ENCODE measurements at places on chromosomes 7 and 10.

- DNase-seq = no peak
Observed at GRCh38 chr10:87626422-87626892, 33.2 kb upstream of the PAPSS2 start.

GRCh38 chr10:101565370-101565900, 22.6 kb downstream of the POLL start:
- peak; percentile 23 for DNase-seq

GRCh38 chr10:93288679-93289634, 193.2 kb downstream of the MYOF start:
- DNase-seq = peak; percentile 85

- no peak for DNase-seq
Observed at GRCh38 chr7:151888079-151889067, 11.5 kb upstream of the PRKAG2 start.

DNA sequence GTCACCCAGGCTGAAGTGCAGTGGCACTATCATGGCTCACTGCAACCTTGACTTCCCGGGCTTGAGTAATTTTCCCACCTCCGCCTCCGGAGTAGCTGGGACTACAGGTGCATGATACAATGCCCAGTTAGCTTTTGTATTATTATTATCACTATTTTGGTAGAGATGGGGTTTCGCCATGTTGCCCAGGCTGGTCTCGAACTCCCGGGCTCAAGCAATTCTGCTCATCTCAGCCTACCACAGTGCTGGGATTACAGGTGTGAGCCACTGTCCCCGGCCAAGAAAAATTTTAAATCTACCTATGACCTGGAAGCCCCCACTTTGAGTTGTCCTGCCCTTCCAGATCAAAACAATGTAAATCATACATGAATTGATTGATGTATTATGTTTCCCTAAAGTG, 38.8 kb downstream of the CCDC6 start:
- DNase-seq = no peak

GRCh38 chr7:14868937-14869336, 33.6 kb downstream of the DGKB start:
- no peak for DNase-seq
